ENCODE measurements at places on chromosomes 1 and 21.

DNA sequence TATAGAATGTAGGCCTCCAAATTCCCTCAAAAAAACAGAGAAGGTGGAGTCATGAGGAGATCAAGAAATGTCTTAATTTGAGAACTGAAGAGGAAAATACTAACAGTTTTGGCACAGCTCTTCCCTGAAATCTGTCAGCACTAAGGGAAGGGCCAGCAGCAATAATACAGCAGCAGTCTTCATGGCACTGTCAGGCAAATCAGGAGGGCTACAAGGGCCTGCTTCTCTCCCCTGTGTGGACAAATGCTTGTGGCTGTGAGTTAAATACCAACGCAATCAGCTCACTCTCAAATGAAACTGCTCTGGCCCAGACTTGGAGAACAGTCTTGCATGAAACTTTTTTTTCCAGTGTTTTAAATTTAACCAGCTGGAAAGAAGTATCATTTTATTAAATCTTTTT, 20.5 kb upstream of the CNN3 start:
- peak; percentile 35 for DNase-seq

DNA sequence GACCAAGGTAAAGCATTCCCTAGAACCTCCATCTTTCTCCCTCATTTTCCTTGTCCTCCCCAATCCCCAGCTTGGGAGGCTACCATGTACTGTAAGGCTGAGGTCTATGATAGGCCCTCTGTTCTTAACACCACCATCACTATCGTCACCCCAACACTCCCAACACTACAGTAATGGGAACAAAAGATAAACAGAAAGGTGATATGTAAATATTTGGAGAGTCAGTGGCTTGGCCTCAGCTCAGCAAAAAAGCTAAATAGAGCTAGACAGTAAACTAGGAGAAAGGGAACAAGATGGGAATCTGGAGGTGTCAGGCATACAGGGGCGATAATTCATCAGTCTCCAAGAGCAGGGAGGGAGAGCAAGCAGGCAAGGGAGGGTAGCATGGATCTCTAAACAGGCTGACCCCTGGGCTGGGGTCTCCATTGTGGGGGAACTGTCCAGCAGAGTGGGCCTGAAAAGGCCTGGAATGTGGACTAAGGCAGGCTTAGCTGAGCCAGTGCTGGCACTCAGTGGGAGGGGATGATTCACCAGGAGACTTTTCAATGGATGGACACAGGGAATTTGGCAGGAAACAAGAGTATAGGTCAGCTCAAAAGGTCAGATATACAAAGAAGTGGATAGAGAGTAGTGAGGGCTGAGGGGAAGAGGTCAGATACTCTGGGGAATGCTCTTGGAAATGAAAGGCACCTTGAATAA, 6.7 kb downstream of the WNT2B start:
- peak; percentile 88 for DNase-seq

DNA sequence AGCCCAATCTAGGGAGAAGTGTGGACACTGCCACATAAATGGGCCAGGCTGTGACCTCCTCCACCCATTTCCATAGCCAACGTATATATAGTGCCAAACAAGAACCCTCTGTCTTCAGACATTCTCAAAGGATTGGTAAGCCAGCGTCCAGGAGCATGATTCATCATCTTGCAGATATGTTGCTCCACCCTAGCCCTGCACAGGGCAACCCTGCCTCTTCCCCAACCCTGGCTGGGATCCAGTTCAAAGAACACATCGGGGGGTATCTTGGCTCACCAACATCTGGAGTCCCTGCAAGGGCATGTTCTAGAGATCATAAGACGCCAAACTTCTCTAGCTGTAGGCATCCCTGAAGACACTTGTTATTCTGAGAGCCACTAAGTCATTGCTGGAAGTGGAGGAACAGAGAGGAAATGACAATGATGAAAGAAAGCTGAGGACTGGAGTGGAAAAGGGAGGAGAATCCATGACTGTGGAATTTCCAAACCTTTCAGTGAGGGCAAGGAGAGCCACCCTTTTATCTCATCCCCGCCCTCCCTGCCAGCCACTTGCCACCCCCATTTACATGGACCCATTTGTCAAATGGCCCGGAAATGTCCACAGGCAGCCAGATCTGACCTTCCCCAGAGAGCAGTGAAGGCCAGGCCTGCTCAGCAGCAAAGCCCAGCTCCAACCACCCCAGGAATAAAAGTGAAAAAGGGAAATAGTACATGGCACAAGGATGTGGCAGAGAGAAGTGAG, 144.1 kb upstream of the CTTNBP2NL start:
- DNase-seq, result peak; percentile 22

DNA sequence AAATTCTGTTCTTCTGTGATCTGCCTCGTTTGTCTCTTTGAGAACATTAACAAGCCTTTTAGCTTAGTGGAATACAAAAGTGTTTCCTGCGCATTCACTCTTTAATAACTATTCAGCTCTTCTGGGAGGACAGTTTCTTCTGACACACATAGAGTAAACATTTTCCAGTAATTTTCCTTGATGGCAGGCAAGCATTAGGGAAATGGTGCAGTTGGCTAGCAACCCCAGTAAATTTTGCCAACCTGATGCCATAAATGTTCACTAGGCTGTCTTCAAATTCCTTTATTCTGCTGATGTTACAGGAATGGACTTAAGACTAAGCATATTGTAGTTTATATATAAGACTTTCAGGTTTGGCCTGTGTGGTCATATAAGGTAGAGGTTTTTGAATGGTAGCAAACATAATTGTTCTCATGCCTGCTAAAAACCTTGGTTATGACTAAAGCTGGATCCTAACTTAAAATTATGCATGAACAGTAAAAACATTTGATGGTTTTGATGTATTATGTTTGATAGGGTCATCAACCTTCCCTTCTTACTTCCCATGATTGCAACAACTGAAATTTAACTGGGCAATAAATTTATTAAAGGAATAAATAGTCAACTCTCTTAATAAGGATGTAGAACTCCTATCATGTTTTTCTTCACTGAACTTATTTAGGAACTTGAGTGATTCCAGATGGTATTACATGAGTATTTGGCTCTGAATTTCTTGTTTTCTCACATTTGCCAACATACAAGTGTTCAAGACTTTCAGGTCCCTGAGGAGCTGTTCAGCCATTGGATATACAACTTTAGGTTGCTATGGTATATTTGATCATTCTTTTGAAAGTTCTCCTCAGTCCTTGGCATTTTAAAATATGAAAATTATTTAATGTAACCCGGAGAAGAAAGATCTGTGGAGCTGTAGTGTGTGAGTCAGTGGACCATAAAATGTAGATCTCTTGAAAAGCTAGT, 223.4 kb downstream of the FMN2 start:
- DNase-seq, result no peak

- DNase-seq, result peak; percentile 24
Measured at GRCh38 chr1:230824551-230824918, 43.8 kb downstream of the C1orf198 start.

DNA sequence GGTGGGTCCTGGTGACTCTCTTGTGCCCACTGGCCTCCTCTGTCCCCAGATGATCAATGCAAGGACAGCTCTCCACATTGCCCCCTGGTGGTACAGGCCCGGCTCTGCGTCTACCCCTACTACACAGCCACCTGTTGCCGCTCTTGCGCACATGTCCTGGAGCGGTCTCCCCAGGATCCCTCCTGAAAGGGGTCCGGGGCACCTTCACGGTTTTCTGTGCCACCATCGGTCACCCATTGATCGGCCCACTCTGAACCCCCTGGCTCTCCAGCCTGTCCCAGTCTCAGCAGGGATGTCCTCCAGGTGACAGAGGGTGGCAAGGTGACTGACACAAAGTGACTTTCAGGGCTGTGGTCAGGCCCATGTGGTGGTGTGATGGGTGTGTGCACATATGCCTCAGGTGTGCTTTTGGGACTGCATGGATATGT, 10.8 kb downstream of the ADAMTSL4 start:
- DNase-seq, result no peak

DNA sequence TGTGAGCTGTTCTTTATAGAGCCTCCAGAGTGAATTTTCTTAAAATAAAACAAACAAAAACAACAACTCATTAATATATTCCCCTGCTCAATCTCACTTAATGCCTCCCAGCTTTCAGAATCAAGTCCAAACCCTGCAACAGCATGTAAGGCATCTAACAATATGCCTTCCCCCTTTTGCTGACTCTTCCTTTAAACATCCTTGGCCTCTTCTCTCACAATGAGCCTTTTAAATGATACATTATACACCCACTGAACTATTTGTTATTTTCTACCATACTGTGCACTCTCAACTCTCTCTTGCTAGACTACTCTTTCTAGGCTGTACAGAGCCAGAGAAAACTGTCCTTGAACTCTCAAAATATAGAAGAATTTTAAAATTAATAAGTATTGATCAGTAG, 115.2 kb upstream of the SNX7 start:
- no peak for DNase-seq

GRCh38 chr1:22225858-22226589, 83.1 kb upstream of the WNT4 start:
- DNase-seq, result no peak

DNA sequence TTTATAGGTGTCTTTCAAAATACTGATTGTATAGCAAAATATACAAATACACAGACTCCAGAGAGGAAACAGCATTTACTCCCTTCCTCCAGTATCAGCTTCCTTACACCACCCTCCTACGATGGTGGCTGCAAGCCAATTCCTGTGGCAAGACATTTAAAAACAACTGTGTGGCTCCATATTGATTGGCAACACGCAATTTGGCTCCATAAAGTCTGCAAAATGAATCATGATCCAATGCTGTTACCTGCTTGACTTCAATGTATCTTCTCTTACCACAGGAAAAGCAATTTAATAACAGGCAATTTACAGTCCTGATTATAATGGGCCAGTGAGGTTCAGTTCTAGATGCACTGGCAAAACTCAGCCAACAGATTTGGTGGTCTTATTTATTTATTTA, 19.7 kb upstream of the ATP6V1G3 start:
- no peak for DNase-seq

GRCh38 chr1:2504949-2505272, 21.5 kb downstream of the PANK4 start:
- no peak for DNase-seq

DNA sequence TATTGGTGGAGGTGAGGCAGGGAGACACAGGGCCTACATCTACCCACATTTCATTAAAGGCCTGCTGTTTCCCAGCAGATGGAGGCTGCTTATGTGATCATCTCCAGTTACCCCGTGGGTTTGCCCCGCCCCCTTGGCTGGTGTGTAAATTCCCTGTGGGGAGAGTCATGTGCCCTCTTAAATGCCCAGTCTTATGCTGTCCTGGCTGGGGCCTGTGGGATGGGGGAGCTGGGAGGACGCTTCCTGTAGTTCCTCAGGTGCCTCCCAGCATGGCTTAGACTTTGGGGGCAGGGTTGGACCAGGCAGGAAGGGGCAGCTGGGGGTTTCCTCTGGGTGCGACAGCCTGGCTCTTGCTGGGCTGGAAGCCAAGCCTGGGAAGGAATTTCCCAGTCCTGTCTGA, 15.5 kb upstream of the CITED4 start:
- DNase-seq, result peak; percentile 85

- DNase-seq, result no peak
Measured at GRCh38 chr1:198678901-198679329, 40.1 kb downstream of the PTPRC start.

DNA sequence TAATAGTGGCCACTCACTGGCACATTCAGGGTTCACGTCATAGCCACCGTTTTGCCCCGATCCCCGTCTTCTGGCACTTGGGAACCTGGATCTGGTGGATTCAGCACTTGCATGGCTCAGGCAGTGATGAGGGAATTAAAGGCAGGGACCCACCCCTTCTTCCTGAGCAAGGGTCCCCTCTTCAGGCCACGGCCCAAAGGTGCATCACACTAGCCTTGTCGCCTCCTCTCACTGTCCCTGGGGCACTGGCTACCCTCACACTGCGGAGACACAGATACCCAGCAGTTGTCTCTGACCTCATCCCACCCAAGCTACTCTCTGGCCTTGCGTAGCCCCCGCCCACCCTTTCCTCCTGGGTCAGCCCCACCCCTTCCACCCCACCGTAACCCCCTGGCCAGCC, 19.9 kb upstream of the LDLRAP1 start:
- DNase-seq, result no peak

GRCh38 chr1:234683127-234683860, 73.3 kb upstream of the IRF2BP2 start:
- DNase-seq, result no peak
